ENCODE measurements at places on chromosomes 12 and 14.

GRCh38 chr12:123033392-123034021 is 53.0 kb downstream of the ARL6IP4 start:
- DNase-seq, result no peak

GRCh38 chr12:125142601-125143000 is 77.4 kb downstream of the AACS start:
- no peak for DNase-seq

- DNase-seq, result no peak
These were observed 86.3 kb upstream of the USP44 start for GRCh38 chr12:95637471-95638155.

- DNase-seq, result peak; percentile 64
These were observed 144.1 kb upstream of the AMIGO2 start for GRCh38 chr12:47223848-47224213.

DNA sequence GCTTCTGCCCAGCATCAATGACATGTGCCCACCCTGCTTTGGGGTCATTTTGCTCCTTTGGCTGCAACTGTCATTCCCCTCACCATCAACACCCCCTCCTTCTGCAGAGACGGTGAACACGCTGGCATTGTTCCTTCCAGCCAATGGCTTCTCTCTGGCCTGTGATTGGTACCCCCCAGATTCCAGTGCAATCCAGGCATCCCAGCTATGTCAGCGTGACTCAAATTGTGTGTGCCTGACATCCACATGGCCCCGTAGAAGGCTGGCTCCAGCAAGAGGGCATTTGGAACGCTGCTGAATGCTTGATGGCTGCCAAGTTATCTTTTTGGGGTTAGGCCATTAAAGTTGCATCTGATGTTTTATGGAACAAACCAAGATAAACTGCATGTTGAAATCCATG is 21.0 kb upstream of the CCND2 start:
- no peak for DNase-seq

DNA sequence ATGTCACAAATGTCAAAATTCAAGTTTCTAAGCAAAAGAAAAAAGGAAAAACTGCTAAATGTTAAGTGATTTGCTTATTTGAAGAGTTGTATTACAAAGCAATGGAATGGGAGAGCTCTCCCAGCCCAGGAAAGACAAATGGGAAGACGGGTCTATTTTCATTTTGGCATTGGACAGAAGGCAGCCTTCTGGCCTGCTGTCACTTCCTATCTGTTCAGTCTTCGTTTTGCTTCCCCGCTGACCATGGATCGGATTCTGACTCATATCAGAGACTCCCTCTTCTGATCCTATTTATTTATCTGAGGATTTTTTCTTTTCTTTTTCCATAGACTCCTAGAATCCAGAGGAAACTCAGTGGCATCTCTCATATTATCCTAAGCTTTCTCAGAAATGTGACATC is 634.9 kb downstream of the DIO2 start:
- no peak for DNase-seq

GRCh38 chr12:92369636-92370035 is 224.0 kb upstream of the BTG1 start:
- no peak for DNase-seq

DNA sequence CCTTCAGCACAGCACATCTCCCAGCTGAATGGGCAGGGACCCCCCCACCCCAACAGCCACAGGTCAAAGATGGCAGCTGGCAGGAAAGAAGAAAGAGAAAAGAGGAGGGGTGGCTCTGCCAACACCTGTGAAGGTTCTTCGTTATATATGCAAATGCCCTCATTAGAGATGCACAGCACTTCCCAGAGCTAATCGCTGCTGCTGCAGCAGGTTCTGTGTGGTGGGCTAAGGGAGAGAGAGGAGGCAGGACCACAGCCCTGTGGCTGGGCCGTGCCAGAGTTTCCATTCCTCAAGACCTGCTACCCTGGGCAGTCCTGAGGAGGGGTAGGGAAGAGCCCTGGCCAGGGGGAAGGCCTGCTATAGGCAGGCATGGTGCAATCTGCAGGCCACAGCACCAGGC is 28.7 kb downstream of the SMUG1 start:
- no peak for DNase-seq

DNA sequence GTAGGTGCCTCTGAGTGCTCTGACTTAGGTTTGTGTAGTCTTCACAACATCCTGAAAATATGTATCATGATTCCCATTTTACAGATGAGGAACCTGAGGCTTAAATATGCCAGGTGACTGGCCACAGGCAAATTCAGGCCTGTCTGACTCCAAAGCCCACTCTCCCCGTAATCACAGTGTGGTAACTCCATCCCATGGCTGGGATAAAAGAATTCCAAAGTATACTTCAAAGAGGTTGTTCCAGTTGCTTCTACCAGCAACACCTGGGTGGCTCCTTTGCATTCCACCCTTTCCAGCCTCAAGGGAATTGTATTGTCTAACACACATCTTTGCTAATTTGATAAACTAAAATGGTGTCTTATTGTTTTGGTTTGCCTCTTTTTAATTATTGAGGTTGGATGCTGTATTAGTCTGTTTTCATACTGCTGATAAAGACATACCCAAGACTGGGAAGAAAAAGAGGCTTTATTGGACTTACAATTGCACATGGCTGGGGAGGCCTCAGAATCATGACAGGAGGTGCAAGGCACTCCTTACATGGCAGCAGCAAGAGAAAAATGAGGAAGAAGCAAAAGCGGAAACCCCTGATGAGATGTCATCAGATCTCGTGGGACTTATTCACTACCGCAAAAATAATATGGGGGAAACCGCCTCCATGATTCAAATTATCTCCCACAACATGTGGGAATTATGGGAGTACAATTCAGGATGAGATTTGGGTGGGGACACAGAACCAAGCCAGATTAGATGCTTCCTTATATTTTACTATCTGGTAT is 9.9 kb upstream of the CHST11 start:
- no peak for DNase-seq

DNA sequence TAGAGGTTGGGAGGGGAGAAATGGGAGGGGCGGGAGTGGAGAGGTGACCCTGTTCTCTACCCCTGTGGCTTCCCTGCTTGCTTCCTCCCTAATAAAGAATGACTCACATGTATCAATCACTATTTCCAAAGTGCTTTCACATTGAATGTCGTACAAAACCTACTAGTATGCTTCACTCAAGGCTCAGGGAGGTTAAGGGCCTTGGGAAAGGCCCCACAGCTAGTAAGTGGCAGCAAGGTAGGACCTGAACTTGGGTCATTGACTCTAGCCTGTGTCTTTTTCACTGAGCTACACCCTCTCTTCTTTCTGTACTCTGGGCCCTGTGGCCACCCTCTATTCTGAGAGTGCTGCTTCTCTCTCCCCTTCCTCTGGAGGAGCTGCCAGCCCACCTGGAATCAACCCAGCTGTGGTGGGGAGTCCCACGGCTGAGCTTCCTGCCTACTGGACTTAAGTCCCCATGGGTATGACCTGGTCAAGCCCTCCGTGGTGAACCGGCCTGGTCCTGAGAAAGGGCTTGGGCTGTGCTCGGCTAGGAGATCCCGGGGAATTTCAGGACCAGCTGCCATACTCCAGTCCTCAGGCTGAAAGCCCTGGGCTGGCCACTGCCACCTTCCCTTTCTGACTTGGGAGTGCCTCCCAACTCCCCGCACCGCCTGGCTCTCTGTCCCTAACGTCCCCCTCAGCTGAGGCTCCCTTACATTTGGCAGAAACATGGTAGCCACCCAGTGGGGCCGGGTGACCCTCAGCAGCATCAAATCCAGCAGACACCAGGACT is 13.0 kb downstream of the SLC48A1 start:
- no peak for DNase-seq

GRCh38 chr12:132356691-132357622 is 27.6 kb upstream of the GALNT9 start:
- DNase-seq, result peak; percentile 47

DNA sequence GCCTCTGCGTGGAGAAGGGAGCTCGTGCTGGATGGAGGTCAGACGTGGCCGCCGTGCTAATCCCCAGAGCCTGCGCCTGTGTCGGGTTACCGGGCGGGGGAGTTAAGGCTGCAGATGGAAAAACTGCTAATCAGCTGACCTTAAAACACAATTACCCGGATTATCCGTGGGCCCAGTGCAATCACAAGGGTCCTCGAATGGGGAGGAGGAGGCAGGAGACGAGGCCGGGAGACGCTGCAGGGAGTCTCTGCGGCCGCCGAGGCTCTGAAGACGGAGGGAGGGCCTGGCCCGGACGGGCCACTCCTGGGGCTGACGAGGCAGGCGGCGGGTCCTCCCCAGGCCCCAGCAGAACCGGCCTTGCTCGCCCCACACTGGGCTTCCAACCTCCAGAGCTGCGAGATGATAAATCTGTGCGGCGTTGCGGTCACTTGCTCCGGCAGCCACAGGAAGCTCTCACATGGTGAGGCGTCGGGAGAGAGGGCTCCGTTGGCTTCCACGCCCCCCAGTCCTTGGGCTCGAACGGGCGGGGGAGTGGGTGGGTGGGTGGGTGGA is 32.9 kb upstream of the FBRSL1 start:
- DNase-seq, result no peak
